Natural killer cell treated with Interleukin-12 subunit alpha and Interleukin-12 subunit beta and Interleukin-15 and Interleukin-18, amount 100 ng/mL, for 72 hours (primary cell): ENCODE measurements at places on chromosomes 11 and 22.

DNA sequence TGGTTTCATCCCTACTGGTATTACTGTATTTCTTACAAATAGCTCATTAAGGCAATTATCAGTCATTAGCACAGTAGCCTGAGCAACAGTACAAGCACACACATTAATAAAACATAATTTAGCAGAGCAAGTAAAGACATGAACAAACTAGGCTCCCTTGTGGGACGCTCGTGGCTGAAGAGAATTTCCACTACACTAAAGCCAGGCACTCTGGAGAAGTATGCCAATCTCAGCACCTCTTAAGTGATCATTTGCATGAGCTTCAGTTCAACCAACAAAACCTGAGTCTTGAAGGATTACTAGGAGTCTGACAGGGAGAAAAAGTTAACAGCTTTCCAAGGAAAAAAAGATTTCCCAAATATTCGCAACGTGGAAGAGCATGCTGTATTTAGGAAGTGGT is 109.1 kb downstream of the LARGE1 start:
- no peak for DNase-seq

- no peak for DNase-seq
These were observed 10.5 kb downstream of the APIP start for GRCh38 chr11:34905666-34906065.

DNA sequence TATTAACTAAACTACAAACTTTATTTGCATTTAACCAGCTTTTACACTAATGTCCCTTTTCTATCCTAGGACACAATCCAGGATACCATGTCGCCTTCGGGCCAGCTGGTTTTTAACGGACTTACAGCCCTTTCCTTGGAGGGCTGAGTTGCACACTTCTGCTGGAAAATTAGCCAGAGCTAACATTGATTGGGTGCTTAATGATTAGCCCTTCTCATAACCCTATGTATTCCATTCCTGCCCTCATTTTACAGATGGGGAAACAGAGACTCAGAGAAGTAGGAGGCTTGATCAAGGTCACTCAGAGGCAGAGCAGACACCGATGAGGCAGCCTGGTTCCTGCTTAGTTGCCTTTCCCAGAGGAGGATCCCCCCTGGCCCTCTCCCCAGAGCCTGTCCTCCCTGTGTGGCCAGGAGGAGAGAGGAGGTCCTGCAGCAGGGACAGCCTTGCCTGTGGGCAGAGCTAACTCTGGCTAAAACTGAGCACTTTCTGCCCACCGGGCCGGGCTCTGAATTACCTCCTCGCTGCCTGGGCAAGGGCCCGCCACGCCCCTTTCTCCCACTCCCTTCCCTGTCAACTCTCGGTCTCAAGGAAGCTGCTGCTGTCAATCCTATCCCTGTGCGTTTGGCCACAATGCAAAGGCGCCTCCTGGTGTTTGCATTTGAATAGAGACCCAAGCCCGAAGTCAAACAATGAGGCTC is 59.6 kb upstream of the PAX6 start:
- no peak for DNase-seq

GRCh38 chr11:1864231-1864630 is 11.3 kb downstream of the LSP1 start:
- DNase-seq = no peak

DNA sequence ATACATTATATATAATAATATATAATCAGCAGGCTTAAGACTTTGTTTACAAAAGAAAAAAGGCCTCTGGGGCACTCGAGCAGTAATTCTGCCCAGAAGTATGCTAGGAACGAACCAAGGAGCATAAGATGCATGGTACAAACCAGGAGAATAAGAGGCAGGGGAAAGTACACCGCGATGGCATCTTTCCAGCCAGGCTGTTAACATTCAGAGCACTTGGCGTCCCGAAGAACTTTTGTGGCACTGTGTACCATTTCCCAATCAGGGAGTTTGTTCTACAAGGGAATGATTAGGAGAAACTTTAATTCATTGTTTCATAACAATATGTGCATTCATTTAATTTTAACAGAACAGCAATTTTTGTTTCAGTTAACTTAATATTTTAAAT is 125.1 kb downstream of the WT1 start:
- DNase-seq = no peak

DNA sequence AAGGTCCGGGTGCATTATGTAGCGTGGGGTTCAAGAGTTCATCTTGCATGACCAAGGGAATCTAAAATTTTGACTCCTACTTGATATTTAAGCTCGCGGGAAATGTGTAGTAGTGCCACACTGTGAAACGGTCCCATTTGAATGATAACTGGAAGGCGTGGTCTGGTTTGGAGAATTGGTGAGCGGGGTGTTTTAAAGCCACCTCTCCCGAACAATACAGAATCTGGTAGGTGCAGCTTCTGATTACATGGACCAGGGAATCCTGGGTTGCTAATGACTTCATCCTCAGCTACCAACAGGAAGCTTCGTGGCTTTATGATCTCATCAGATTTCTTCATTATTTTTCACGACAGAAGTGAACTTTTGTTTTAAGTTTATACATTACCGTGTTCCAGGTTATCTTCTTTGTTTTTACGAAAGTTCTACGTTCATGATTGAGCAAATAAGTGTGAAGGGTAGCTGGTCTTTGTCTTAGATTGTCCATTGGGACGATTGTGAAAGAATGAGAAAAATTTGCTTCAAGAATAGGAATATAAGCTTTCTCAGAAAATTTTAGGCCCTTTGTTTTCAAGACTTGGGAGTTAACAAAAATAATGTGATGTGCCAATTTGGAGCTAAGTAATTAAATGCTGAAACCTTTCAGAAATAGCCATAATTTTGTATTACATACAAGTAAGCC is 1.7 kb downstream of the QSER1 start:
- DNase-seq = no peak

DNA sequence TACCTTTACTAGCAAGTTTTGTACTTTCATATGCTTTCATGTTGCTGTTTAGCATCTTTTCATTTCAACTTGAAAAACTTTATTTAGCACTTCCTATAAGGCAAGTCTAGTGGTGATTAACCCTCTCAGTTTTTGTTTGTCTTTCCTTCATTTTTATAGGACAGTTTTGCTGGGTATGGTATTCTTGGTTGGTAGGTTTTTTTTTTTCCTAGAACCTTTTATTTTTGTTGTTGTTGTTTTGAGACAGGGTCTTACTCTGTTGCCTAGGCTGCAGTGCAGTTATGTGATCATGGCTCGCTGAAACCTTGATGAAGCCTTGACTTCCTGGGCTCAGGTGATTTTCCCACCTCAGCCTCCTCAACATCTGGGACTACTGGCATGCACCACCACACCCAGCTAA is 29.9 kb upstream of the SLC5A1 start:
- DNase-seq = no peak

DNA sequence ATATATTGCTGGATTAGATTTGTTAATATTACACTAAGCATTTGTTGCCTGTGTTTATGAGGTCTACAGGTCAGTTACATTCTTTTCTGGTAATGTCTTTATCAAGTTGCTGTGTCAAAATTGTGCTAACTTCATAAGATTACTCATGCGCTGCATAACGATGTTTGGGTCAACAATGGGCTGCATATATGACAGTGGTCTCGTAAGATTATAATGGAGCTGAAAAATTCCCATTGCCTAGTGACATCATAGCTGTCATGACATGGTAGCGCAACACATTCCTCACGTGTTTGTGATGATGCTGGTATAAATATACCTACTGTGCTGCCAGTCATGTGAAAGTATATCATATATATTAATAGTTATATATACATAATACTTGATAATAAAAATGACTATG is 34.2 kb downstream of the POLD3 start:
- DNase-seq = no peak

GRCh38 chr11:10487002-10487647 is 32.1 kb downstream of the AMPD3 start:
- DNase-seq = peak; percentile 48

DNA sequence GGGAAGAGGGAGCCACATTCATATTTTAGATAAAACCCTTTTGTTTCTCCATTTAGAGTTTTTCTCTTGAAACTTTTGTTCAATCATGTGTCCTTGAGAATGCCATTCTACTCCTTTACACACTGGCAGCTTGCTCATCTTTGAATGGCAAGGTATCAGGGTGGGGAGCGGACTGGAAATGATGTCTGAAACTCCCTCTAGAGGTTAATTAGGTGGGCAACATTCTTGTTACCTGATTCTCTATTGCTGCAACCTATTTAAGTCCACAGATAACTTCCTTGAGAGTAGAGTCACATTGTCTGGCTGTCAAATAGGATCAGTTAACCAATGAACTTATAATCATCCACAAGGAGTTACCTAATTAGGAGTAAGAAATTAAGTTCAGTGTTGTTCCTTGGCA is 533.6 kb upstream of the API5 start:
- no peak for DNase-seq

DNA sequence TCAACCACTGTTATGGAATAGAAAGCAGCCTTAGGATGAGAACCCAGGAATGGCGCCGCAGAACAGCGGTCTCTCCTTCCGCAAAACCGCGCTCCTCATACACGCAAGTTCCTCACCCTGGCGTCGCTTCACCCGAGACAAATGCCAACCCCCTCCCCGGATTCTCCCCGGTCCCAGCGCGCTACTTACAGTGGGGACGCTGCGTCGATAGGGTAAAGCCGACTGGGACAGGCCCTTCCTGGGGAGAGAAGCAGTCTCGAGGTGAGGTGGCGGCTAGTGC is 287 bp downstream of the RPS13 start:
- no peak for DNase-seq

DNA sequence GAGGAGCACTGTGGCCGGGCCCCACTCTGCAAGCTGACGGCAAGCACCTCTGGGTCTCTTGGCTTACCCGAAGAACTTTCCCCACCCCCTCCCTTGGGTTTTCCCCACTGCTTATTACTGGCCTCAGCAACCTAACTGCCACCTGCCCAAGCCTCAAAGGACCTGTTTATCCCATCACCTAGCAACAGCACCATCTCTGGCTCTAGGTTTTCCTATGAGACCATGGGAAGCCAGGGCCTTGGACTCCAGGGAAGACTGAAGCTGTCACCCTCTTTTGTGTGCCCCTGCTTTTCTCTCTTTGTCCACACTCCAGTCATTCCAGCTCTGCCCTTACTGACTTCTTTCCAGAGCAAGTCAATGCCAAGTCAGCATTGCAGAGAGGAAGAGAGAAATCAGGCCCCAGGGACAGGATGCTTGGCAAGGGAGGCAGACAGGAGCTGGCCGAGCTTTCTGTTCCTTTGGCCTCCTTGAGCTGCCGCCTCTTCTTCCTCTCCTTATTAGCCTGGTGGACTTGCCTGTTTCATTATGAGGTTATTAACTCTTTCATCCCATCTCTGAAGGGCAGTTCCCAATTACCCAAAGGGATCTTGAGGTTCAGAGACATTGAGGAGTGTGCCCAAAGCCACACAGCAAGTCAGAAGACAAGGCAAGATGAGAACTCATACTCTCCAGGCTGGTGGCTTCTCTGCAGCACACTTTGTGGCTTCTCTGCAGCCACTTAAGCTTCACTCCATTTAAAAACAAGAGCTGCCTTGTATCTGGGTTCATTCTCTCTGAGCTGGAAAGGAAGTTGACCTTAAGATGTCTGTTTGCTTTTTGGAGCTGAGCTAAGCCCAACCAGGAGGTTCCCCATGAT is at the start of gene SMIM35:
Gene SMIM35, minus strand, starts transcription at position 51 of the 856 bp plus-strand sequence. CDS start 206 bp downstream, outside the sequence.
- DNase-seq = no peak

DNA sequence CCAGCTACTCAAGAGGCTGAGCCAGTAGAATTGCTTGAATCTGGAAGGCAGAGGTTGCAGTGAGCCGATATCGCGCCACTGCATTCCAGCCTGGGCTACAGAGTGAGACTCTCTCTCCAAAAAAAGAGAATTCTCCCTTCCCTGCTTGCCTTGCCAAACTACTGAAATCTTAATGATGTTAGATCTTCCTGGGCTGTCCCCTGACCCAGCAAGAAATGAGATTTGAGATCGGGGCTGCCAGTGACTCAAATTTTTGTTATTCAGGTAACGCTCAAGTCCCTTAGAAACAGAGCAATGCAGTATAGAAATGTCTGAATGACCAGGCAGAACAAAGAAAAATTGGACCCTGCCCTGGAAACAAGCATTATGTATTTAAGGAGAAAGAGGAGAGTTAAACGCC is 4.0 kb upstream of the RBFOX2 start:
- DNase-seq = no peak

- DNase-seq = no peak
These were observed 52.8 kb downstream of the USP35 start for GRCh38 chr11:78241475-78241874.

- no peak for DNase-seq
These were observed 24.6 kb upstream of the DGAT2 start for GRCh38 chr11:75743711-75744563.

DNA sequence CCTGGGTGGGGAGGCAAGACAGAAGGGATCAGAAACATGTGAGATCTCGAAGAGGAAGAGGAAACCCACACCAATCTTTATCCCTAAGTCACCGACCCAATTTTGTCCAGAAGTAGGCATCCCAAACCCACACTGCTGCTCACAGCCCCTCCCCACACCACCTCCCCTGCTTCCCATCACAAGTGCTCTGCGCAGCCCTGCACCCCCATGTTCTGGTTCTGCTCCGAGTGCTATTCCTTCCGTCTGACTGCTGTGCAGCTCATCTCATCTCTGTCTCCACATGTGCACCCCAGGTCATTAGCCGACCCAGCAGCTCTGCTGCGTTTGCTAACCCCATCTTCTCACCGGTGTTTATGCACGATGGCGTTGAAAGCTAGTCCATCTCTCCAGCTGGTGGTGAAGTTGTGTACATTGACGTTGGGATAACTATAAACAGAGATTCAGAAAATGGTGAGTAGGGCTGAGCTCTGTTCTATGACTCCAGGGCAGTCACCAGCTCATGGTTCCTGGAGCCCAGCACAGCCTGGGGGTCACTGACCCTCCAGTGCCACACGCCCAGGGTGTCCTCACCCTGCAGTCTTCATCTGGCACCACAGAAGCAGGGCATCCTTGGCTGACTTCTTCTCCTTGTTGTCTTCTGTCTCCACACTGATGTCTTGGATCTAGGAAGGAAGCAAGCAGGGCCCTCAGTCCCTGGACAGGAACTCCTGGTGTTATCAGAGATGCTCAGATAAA is 15.1 kb downstream of the SPTBN2 start:
- no peak for DNase-seq

GRCh38 chr11:11366793-11367192 is 13.7 kb upstream of the CSNK2A3 start:
- no peak for DNase-seq

DNA sequence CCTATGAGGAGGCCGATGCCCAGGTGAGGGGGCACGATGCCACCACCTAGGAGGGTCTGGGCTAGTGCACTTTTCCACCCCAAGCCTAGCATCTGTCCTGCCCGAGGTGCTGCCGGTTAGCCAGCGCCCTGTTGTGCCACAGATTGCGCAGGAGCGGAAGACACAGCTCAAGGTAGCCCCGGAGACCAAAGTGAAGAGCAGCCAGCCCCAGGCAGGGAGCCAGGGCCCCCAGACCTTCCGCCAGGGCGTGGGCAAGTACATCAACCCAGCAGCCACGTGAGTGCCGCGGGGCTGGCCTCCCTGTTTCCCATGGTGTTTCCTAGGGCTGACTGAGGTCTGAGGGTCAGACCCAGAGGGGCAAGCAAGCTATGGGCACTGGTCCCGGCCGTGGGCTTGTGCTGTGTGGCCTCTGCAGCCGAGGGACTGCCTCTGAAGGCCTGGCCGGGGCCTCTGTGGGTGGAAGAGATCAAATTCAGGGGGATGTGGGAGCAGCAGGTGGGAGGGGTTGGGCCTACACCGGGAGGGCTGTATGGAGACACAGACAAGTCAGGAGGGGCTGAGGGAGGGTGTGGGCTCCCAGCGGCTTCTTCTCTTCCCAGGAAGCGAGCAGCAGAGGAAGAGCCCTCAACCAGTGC is 29.1 kb downstream of the PPIL2 start:
- DNase-seq = no peak

GRCh38 chr11:15599376-15599775 is 484.7 kb downstream of the INSC start:
- no peak for DNase-seq

GRCh38 chr11:134142536-134142935 is 73.7 kb downstream of the JAM3 start:
- DNase-seq = no peak
